ENCODE measurements at places on chromosomes 4 and X.

- peak; percentile 2 for DNase-seq
These were observed 118.2 kb upstream of the KIT start for GRCh38 chr4:54539500-54540029.

GRCh38 chr4:82798168-82799005, at the start of gene SCD5:
SCD5 (minus strand) TSS chr4:82798796; CDS start chr4:82798537, 259 bp downstream.
- peak; percentile 24 for DNase-seq

DNA sequence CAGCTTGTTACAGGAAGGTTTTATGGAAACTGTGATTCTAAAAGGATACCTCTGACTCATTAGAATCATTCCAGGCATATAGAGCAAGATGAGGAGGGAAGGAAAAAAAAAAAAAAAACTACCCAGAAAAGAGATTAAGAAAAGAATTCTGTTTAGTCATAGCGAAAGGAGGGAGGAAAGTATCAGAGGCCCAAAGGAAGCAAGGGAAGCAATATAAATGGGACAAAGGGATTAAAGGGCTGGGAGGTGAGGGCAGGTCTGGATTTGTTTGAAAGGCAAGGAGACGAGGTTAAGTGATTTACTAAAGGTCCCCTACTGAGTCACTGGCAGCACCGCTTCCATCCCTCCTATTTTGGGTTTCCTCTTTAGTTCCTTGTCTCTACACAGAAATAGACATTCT, 88.6 kb upstream of the IL1RAPL1 start:
- no peak for DNase-seq

- DNase-seq = no peak
These were observed 4.3 kb downstream of the TMPRSS11E start for GRCh38 chr4:68451246-68452211.

DNA sequence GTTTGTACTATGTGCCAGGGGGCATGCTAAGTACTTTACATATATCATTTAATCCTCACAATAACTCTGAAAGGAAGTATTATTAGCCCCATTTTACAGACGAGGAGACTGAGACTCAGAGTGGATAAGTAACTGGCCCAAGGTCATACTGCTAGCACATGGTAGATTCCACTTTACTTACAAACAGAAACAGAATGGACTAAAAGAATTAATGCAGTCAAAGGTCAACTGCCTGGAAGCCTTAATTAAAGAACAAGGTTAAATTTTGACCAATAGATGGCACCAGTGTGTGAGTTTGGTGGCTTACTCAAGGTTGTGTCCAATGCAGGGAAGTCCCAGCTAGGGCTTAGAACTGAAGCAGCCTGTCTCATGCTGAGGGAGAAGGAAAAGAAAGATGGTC, 4.7 kb downstream of the RIPPLY1 start:
- no peak for DNase-seq

Data from bone marrow (tissue), 2 donors.